ENCODE measurements at places on chromosomes 7 and 10. TPM values are rescaled to one million over a fixed set of nuclear protein-coding genes. Genes with fewer than 3 reads are reported as not detected.

Gene LFNG
- total RNA-seq = 8.6 TPM

Gene ZFYVE27
- 16.0 TPM for total RNA-seq

Gene SPDYE16
- total RNA-seq = not detected

Gene TRIM50
- total RNA-seq = not detected

Gene ACSM6
- not detected for total RNA-seq

Gene ZNF518A
- 7.3 TPM for total RNA-seq

Gene LIPK
- not detected for total RNA-seq

Gene OPN4
- total RNA-seq = not detected

Gene EBF3
- 0.14 TPM for total RNA-seq

Gene NEURL1
- total RNA-seq = 0.11 TPM

Gene CTNNA3
- total RNA-seq = not detected

Gene RADIL
- total RNA-seq = 0.46 TPM

Gene KIAA1549
- 1.9 TPM for total RNA-seq

Gene GPR158
- under 0.01 TPM for total RNA-seq

Gene SDK1
- total RNA-seq = 0.18 TPM

Gene PRKG1
- total RNA-seq = 1.3 TPM

Gene H2BK1
- not detected for total RNA-seq

Gene NPFFR1
- not detected for total RNA-seq

Gene CALCR
- not detected for total RNA-seq

Gene FAM24A
- total RNA-seq = not detected

Gene GDF2
- total RNA-seq = not detected

Gene PRLHR
- total RNA-seq = not detected

Gene ELN
- total RNA-seq = 0.20 TPM

Gene HOXA6
- total RNA-seq = 0.42 TPM

Gene SPDYE11
- not detected for total RNA-seq

Gene CAPZA2
- total RNA-seq = 404 TPM

Gene BNIP3
- total RNA-seq = 76.0 TPM

Gene ANKIB1
- total RNA-seq = 43.4 TPM

Gene INSYN2A
- total RNA-seq = not detected

Gene VSTM2A
- total RNA-seq = not detected

Gene ETV1
- 8.1 TPM for total RNA-seq

Gene EFCAB10
- not detected for total RNA-seq

Gene GNAT3
- not detected for total RNA-seq

Gene EVX1
- not detected for total RNA-seq

Gene OR9A2
- not detected for total RNA-seq

Gene ZNF503
- 1.3 TPM for total RNA-seq

Gene GRID2IP
- total RNA-seq = 0.04 TPM

Gene GIMAP2
- 41.5 TPM for total RNA-seq

Gene PAPOLB
- total RNA-seq = 0.04 TPM

Gene BLOC1S2
- 43.3 TPM for total RNA-seq

Gene MMP21
- total RNA-seq = 0.07 TPM

Gene ITIH5
- total RNA-seq = not detected

Gene FHIP2A
- total RNA-seq = 19.0 TPM

Gene A1CF
- total RNA-seq = not detected

Gene ACSL5
- total RNA-seq = 22.7 TPM

Gene ASZ1
- not detected for total RNA-seq

Gene HABP2
- not detected for total RNA-seq

Gene FAM25G
- not detected for total RNA-seq

Gene KLF14
- not detected for total RNA-seq

Gene ZNF33B
- 11.3 TPM for total RNA-seq

Gene SPDYE17
- total RNA-seq = not detected

Gene SAP25
- not detected for total RNA-seq

Gene COBL
- total RNA-seq = not detected

Gene ZNF12
- 12.4 TPM for total RNA-seq

Gene ERVW-1
- not detected for total RNA-seq

Measured in pulmonary artery endothelial cell (primary cell).